ENCODE measurements at places on chromosomes 1 and 21.

GRCh38 chr1:54361342-54361741 is 44.9 kb downstream of the SSBP3 start:
- DNase-seq: no peak

- DNase-seq: peak; percentile 69
Observed at GRCh38 chr1:151594143-151594625, 17.7 kb upstream of the SNX27 start.

GRCh38 chr1:51072043-51072439 is 30.0 kb upstream of the C1orf185 start:
- no peak for DNase-seq

- no peak for DNase-seq
Observed at GRCh38 chr1:38041936-38042834, 4.4 kb downstream of the POU3F1 start.

GRCh38 chr1:74333244-74333643 is 98.1 kb downstream of the TNNI3K start:
- no peak for DNase-seq

DNA sequence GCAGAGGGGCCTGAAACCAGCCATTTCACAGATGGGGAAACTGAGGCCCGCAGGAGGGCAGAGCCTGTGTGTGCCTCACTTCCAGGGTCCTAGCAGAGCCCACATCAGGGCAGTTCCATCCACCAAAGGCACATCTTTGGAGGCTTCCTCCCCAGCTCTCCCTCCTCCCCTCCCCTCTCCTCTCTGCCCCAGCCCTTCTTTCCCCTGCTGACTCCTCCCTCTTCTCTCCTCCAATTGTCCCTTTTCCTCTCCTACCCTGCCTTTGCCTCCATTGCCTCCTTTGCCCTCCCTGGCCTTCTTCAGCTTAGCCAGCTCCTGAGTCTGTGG is 56.6 kb downstream of the TMEM53 start:
- no peak for DNase-seq

GRCh38 chr1:60463146-60463545 is 389.6 kb upstream of the C1orf87 start:
- DNase-seq: no peak

DNA sequence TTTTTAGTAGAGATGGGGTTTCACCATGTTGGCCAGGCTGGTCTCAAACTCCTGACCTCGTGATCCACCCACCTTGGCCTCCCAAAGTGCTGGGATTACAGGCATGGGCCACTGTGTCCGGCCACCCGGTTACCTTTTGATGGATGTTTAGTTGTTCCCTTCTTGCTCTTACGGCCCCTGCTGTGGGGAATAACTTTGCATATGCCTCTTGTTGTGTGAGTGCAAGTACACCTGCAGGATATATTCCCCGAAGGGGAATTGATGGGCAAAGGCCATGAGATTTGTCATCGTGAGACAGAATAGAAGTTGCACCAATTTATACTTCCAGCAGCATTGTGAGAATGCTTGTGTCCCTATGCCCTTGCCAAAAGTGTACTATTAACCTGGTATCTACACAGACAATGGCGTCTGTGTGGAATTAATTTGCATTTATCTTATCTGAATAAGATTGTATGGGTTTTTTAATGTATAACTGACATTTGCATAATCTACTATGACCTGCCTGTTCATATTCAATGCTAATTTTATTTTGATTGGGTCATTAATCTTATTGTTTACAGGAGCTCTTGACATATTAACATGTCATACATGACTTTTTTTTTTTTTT is 8.1 kb downstream of the IL6R start:
- no peak for DNase-seq

- peak; percentile 98 for DNase-seq
Observed at GRCh38 chr1:207052911-207053769, at the start of gene PFKFB2. PFKFB2 (plus strand) TSS chr1:207053275; CDS start chr1:207054718, 1,443 bp downstream.

GRCh38 chr1:240134596-240134995 is 42.9 kb downstream of the FMN2 start:
- DNase-seq: no peak

Data from choroid plexus epithelial cell (primary cell).